ENCODE measurements at places on chromosomes 4 and X.

DNA sequence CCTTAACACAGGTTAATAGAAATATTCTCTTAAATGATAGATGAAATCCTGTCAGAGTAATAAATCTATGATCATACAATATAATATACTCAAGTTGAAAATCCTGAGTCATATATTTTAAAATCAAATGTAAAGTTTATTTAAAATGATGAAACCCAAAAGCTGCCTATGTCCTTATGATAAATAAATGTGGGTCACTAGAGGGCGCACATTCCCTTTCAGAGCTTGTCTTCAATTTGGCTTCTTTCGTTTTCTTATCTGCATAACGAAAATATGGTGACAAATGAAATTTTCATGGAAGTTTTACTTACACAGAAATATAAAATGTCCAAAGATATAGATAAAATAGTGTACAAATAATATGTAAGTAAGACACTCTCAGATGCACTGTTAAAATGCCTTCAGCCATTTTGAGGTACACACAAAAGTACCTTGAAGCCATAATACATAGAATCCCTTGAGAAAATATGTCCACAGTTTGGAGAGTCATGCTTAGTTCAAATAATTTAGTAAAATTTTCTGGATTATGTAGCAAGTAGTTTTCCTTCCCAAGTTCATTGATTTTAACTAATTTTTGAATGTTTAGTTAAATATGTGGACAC is 680.4 kb downstream of the DMD start:
- peak; percentile 21 for DNase-seq

- no peak for DNase-seq
Observed at GRCh38 chrX:115226929-115227328, 7.0 kb downstream of the LRCH2 start.

GRCh38 chr4:16952896-16953630 is 54.6 kb upstream of the LDB2 start:
- DNase-seq = no peak

GRCh38 chr4:141002323-141002805 is 130.9 kb downstream of the RNF150 start:
- DNase-seq = no peak

GRCh38 chr4:146846882-146847281 is 98.8 kb downstream of the TTC29 start:
- DNase-seq = no peak

DNA sequence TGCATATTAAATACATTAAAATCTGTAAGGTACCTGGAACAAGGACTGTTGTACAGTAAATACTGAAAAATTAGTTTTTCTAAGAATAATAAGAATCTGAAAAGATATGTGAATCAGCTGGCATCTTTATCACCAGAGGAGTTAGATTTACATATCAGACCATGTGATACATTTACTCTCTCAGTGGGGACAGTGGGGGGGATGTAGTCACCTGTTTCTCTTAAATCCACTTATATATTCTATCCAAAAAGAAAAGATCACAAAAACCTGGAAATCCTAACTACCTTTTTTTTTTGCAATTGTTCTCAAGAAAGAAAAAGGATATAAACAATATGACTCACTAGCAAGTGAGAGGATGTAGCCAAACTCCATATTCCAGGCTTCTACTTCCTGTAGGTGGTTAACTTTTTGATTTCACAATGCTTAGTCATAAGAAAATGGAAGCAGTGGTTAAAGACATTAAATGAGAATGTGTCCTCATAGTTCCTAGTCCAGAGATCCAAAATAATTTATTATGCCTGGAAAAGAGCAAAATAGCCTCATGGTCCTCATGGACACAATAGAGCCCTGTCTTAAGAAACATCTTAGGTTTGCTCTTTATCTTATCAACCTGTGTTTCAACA is 22.5 kb upstream of the MYOZ2 start:
- no peak for DNase-seq

GRCh38 chr4:151961456-151961855 is 200.6 kb upstream of the GATB start:
- DNase-seq = no peak

GRCh38 chrX:13092455-13092941 is 48.1 kb upstream of the FAM9C start:
- DNase-seq = no peak

DNA sequence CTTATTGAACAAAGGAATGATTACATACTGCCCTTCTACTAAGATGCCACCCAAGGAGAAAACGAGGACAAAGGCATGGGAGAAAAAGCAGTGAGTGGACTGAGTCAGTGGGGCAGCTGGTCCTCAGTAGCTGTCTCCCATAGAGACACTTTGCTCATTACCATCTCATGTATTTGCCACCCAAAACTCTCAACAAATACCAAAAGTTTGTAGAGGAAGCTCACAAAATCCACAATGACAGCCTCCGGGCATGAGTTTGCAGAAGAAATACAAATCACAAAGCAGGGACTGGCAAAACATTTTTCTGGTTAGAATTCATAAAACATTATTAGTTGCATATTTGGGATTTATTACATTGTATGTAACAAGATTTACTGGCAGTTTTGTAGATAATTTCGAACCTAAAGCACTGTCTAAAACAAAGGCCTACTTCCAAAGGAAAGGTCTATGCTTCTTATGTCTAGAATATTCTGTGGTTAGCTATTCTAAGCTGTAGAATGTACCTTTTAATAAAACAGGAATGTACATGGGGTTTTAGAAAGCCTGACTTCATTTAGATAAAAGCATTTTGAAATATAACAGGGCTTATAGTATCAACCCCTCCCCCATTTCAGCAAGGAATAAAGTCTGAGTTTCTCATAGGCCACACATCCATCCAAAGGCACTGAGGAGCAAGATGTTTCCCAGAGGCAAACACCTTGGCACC is 17.7 kb downstream of the PCDH18 start:
- DNase-seq = no peak

GRCh38 chrX:154797006-154797405 is 8.3 kb downstream of the MPP1 start:
- no peak for DNase-seq

DNA sequence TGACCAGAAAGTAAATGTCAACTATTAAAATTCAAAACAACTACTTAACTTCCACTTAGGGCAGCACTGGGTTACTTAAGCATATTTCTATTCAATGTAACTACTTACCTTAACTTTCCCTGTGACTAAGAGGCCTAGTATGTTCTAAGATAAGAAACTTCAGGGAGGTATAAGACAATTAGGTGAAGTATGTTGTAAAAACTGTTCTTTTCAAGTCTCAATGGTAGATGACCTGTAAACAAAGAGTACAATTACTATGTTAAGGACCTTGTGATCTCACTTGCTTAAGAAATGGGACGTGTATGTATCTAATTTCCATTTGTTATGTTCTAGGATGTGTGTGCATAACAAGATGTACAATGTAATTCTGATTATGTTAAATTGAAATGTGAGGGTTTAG is 960.5 kb downstream of the CCSER1 start:
- no peak for DNase-seq

DNA sequence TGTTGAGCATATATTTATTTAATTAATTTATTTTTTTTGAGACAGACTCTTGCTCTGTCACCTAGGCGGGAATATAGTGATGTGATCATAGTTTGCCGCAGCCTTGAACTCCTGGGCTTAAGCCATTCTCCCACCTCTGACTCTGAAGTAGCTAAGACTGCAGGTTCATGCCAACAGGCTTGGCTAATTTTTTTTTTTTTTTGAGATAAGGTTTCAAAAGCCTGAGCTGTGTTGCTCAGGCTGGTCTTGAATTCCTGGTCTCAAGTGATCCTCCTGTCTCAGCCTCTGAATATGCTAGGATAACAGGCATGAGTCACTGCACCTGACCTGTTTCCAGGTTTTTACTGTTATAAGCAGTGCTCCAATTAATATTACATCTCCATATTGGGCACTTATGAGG is 4.8 kb downstream of the ADD1 start:
- DNase-seq = no peak

- no peak for DNase-seq
Observed at GRCh38 chrX:148385471-148385870, 114.9 kb upstream of the AFF2 start.

GRCh38 chrX:65607070-65607742 is 60.2 kb upstream of the MSN start:
- DNase-seq = no peak

DNA sequence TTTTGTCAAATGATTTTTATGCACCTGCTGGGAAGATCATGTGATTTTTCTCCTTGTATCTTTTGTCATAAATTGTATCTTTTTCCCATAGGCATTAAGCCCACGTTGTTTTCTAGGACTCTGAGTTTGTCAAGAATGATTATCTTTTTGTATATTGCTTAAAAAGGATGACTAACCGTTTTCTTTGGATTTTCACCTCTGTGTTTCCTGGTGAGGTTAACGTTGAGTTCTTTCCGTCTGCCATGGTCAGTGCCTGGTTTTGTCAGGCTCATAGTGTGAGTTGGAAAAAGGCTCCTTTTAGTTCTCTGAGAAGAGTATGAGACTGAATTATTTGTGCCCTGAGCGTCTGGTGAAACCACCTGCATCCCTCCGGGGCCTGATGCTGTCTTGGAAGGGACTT is 21.9 kb downstream of the PCGF3 start:
- no peak for DNase-seq

GRCh38 chr4:185716577-185717376 is 95.2 kb downstream of the SORBS2 start:
- DNase-seq = peak; percentile 71

DNA sequence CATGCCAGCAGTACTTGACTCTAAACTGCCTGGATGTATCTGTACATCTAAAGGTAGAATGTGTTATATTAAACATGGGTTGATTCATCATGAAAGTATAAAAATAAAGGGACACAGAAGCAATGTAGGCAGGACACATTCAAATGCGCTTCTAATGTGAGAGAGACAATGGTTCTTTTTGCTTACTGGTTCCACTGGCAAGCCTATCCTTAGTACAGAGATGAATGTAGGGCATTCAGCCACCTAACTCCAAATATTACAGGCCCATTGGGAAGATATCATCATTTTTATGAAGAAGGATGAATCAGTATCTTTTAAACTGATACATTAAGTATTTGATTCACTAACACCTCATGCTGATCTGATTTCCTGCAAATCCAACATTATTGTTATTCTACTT is 18.0 kb downstream of the CDKL2 start:
- DNase-seq = no peak

- DNase-seq = no peak
Observed at GRCh38 chr4:6986072-6986780, 56.9 kb upstream of the TADA2B start.

Data from retina (tissue), 1 donor.